RCC 7860 (cell line): ENCODE measurements at places on chromosomes 11 and 22.

DNA sequence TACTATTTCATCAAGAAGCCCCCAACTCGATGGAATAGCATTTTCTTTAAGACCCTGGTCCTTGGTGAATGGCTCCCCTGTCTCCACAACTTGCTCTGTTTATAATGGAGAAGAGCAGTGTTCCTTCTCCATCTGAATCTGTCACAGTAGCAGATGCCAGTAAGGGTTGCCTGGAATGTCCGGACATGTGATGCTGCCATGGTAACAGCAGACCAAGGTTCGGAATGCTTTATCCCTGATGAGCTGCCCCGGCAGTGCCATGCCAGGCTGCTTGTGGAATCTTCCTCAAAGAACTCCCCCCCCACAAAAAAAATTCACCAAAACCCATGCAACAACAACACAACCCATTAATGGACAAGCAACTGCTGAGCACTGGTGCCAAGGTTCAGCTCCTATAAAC, 72.5 kb downstream of the KCNC1 start:
- no peak for DNase-seq

- DNase-seq = peak; percentile 74
Measured at GRCh38 chr11:62012451-62012831, 45.0 kb upstream of the FTH1 start.

GRCh38 chr11:66022401-66023185, 3.7 kb downstream of the CATSPER1 start:
- peak; percentile 39 for DNase-seq

DNA sequence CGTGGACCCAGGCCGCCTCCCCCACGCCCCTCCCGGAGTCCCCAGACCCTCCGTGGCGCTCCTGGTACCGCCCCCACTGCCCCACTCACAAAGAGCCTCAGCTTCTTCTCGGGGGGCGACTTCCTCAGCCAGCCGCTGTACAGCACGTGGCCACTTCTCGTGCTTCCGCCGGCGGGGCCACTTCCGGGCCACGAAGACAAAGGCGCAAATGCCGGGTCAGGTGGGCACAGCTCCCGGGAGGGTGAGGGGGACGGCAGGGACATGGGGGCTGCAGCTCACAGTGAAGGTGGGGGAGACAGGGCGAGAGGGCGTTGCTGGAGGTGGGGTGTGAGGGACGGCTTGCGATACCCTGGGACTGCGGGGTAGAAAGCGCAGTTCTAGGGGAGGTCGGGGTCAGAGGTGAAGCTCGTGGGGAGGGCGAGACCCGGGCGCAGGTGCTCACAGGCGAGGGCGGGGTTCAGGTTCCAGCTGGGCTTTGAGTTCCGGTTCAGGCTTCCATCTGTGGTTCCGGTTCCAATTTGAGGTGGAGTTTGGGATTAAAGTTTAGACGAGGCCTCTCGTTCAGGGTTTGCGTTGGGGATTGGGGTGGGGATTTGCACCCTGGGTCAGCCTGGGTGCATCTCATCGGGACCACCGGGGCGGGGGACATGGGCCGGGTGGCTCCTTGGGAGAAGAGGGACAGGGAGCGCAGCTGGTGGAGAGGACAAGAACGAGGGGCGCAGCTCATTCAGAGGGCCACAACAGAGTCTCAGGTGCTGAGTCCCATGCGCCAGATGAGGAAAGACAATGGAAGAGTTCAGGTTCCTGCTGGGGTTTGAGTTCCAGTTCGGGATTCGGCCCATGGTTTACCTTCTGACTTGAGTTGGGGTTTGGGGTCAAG, at the start of gene GAB4:
Gene GAB4 (minus strand): TSS at position 371 of the 880 bp plus-strand sequence. CDS start 108 bp downstream, at position 263.
- DNase-seq = no peak

DNA sequence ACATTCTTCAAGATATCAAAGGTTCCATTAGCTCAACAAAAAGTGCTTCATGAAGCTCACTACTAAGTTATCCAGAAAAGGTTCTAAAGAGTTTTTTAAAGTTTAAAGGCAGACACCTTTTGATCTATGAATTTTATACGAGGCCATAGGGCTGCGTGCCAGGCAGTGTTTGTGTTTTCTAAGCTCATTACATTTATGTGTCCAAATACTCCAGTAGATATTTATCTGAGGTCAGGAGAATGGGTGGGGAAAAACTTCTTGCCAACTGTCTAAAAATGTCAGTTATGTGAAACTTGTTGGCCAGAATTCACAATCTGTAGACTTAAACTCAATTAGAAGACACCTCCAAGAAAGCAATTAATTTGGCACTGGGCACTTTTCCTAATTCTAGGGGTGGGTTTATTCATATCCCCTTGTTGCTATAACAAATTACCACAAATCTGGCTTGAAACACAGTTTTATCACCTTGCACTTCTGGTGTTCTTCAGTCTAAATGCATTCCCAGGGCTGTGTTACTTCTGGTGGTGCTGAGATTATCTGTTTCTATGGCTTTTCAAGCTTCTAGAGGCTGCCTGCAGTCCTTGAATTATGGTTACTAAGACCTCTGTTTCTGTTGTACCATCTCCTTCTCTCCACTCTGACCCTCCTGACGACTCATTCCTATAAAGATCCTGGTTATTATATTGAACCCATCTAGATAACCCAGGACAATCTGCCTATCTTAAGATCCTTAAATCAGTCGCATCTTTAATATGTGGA, 1030.4 kb upstream of the CNTN5 start:
- DNase-seq = no peak

GRCh38 chr11:111977146-111978027, 40.2 kb downstream of the DIXDC1 start:
- DNase-seq = no peak

DNA sequence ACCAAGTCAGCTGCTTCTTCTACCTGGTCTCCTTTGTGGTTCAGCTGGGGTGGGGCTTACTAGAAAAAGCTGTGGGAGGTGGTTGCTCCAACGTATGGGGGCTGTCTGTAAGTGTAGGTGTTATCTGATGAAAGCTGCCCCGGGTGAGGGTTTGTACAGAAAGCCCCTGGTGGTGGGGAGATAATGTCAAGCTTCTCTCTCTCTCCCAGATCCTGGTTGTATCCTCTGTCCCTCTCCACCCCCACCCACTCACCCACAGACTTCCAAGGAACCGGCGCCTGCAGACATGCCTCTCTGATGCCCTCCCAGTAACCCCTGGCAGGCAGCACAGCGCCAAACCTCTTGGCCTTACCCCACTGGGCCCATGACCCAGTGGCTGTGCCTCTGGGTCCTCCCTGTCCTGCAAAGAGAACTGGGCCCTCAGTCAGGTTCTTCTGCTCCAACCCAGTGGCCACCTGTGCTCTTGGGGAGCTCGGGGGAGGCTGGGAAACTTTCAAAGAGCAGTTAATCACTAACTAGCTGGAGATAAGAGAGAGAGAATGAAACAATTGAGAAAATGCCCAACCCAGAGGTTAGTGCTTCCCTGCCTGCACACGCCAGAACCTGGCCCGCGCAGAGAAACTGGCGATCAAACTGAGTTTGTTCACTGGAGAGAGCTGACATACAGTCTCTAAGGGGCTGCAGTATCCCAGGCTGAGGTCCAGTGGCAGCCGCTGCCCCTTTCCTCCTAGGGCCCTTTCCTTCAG, 20.4 kb upstream of the EHF start:
- DNase-seq = peak; percentile 81

DNA sequence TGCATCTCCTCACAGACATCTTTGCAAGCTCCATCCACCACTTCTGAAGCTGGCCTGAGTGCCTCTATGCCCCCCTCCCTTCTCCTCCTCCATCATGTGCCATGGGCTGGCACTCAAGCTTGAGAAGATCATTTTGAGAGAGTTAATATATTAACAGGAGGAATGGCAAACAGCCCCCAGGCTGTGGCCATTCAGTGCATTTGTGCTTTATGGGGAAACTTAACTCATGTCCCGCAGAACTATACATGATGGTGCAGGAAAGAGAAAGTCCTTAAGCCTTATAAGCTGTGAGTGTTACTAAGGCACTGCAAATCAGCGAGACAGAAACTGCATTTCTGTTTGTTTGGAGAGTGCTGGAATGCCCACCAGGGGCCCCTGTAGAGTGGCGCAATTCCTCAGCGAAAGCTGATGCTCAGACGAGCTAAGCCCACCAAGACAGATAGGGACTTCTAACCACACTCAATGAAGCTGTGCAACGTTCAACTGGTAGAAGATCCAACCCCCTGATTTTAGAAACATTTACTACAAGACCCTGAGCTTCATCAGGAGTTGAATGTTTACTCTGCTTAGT, 26.8 kb upstream of the PHLDA2 start:
- no peak for DNase-seq

DNA sequence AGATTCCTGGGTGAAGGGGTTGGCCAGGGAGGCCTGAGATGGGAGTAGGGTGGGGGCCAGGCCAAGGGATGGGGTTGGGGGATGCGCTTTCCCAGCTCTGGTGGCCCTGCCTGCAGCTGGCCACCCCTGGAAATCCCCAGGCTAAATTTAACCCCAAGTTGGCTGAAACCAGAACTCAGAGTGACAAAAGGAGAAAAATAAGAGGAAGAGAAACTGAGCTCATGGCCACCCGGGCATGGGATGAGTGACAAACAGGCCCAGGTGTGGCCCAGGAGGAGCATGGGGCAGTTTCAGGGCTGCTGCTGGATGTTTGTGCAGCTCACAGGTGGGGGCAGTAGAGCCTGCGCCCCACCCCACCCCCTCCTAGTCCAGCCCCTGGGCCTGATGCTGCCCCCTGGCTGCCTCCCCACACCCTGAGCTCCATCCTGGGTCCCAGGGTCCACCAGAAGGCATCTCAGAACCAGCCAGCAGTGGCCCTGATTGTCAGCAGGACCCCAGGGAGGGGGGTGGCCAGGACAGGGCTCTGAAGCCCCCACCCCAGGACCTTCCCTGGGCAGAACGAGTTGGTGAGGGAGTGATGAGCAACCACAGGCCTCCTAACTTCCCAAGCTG, 48.0 kb downstream of the IGLL5 start:
- DNase-seq = no peak

- no peak for DNase-seq
Measured at GRCh38 chr22:22735695-22736611, 91.5 kb downstream of the GGTLC2 start.

GRCh38 chr11:128470081-128470480, 117.3 kb downstream of the ETS1 start:
- DNase-seq = no peak
